Fibroblast of the aortic adventitia (primary cell): ENCODE measurements at places on chromosomes 11 and 22. TPM values are rescaled to one million over a fixed set of nuclear protein-coding genes. Genes with fewer than 3 reads are reported as not detected.

The EP300 gene
- 49.0 and 85.5 TPM in 2 replicates for total RNA-seq

The PANX3 gene
- total RNA-seq: not detected in 2 replicates

The TMEM191B gene
- total RNA-seq: 0.36 and 5.8 TPM in 2 replicates

The NLRX1 gene
- 16.5 and 18.3 TPM in 2 replicates for total RNA-seq

The ZNF215 gene
- 1.2 and 3.5 TPM in 2 replicates for total RNA-seq
